Fibroblast of lung (primary cell): ENCODE measurements at places on chromosomes 2 and 18. TPM values are rescaled to one million over a fixed set of nuclear protein-coding genes. Genes with fewer than 3 reads are reported as not detected.

GRCh38 chr2:187986390-187987105 is 305.1 kb upstream of the GULP1 start:
- peak; percentile 6 for DNase-seq

DNA sequence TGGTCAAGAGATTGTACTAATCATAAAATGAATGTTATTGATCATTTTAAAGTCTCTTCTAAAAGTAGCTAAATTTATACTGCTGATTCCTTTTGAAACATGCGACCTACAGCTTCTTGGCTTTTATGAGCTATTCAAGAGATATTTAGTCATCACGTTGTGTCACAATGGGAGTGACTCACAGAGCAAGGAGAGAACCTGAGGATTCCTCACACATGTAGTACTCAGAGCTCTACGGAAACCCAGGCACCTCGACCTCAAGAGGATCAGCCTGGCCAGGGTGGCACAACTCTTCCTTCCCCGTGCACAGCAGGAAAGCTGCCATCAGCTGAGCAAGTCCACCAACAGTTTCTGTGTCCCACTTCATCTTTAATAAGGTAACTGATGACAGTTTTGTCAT is at the start of gene DHRS9:
TSS of gene DHRS9 (plus strand) at position 223 of the 400 bp plus-strand sequence. CDS start 12,019 bp downstream, outside the sequence.
- DNase-seq = peak; percentile 22

- DNase-seq = no peak
Measured at GRCh38 chr18:69789794-69790193, 157.9 kb downstream of the CD226 start.

GRCh38 chr2:200592406-200593075 is 6.7 kb downstream of the AOX1 start:
- DNase-seq = peak; percentile 42

DNA sequence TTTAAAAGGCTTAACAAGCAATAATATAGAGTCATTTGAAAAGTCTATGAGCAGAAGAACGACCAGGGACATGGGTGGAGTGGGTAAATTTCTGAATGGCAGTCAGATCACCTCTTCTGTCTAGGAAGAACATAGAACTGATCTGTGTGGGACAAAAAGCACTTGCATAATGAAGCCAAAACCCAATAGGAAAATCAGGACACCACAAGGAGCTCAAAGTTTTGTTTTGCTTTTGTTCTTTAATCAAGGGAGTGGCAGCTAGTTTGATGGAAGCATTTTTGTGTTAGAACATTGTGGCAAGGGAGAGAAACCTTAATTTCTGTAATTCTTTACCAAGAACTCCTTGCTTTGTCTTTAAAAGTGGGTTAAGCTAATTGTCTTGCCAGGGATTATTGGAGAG is 240.2 kb upstream of the TANK start:
- no peak for DNase-seq

POTEI gene
- total RNA-seq = not detected in 2 replicates

DNA sequence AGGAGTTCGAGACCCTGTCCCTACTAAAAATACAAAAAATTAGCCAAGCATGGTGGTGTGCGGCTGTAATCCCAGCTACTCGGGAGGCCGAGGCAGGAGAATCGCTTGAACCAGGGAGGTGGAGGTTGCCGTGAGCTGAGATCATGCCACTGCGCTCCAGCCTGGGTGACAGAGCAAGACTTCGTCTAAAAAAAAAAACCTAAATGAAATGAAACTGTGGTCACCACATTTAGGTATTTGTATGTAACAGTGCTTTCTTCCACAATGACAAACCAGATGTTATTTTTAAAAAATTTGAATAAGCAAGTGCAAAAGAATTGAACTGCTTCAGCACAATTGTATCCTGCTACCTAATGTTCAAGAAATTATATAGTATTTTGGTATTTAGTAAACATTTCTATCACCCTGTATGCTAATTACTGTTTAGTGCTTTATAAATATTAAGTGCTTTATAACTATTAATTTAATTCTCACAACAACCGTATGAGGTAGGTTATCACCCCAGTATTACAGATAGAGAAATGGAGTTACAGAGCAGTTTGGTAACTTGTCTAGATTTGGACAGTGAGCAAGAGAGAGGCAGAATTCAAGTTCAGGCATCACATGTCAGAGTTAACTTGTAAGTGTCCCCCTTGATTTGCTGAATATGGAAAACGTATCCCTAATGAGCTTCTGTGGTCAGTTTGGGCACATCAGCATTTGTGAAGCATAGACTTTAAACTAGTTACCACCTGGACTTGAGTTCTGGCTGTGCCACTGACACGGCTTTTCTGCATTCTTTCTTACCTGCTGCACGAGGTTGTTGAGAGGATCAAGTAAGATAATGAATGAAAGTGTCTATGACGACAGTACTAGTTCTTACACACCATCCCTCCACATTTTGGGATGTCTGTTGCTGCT is 14.4 kb downstream of the PHLPP1 start:
- no peak for DNase-seq

DNA sequence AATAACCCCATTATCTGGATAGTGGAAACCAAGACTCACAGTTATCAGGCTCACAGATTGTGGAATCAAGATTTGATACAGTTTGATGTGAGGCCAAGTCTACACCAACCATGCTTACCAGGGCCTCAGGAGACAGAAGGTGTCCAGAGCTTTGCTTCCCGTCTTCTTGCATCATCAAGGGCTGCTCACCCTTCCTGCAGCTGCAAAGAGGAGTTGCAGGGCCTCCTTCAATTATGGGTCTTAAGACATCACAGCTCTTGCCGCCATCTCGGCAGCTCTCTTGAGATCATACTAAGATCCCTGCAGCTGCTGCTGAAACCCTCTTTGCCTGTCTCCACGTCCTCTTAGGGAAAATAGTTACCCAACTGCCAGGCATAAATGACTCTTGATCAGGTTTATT is 176.0 kb downstream of the MGAT5 start:
- no peak for DNase-seq

- no peak for DNase-seq
Measured at GRCh38 chr2:10984418-10985135, 72.8 kb downstream of the KCNF1 start.

DNA sequence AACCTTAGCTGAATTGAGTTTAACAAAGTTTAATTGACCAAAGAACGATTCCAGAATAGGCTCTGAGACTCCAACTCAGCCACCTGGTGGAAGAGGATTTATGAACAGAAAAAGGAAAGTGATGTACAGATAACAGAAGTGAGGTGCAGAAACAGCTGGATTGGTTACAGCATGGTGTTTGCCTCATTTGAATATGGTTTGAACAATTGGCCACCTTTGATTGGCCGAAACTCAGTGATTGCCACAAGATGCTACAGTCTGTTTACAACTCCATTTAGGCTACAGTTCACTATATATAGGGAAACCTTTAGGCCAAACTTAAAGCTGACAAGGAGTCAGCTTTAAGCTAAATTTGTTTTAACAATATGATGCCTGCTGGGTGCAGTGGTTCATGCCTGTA is 28.1 kb upstream of the SLC35G4 start:
- no peak for DNase-seq

- DNase-seq = no peak
Measured at GRCh38 chr18:65352186-65352585, 398.6 kb upstream of the CDH7 start.

ANKRD30BL gene
- total RNA-seq = not detected in 2 replicates

MEP1B gene
- total RNA-seq = under 0.01 TPM in 2 replicates

DNA sequence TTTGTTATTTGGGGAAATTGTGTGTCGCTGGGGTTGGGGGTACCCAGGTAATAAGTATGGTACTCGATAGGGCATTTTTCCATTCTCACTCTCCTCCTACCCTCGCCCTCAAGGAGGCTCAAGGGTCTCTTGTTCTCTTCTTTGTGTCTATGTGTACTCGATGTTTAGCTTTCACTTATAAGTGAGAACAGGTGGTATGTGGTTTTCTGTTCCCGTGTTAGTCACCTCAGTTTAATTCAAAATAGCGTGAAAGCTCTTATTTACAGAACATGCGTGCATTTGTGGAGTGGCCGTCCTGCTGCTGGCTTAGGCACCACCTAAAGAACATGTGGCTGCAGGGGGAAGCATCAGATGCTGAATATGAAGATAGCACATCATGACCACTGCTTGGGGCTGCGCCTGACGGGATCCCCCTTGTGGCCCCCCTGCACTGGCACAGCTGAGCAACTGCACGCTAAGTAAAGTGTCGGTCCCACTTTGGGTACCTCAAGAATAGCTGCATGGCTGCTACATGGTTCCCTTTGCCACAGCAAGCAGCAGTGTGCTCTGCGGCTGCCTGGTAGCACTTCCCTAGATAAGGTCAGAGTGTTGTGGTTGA is 569.0 kb downstream of the DCDC2C start:
- DNase-seq = no peak

GAREM1 gene
- 1.5 TPM in 2 replicates for total RNA-seq

- no peak for DNase-seq
Measured at GRCh38 chr18:366466-367061, 98.7 kb upstream of the THOC1 start.

MARCHF4 gene
- 0.26 and 1.3 TPM in 2 replicates for total RNA-seq

DNA sequence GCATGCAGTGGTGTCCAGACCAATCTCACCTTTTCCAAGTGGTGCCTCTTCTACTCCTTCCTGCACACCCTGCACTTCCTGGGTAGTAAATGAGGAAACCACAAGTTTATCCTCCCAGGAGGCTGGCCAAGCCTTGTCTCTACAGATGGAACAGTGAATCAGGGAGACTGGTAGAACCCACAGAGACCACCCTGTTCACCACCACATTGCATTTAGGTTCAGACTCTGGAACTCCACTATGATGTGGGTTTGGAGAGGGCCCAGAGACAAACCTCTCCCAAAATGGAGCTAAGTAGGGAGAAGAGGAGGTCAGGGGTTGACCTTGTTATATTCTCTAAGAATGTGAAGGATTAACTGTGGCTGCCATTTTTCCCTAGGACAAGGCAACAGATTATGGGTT is 102.8 kb upstream of the FZD7 start:
- DNase-seq = peak; percentile 43

GRCh38 chr2:48883661-48884060 is 128.1 kb upstream of the LHCGR start:
- peak; percentile 69 for DNase-seq

DNA sequence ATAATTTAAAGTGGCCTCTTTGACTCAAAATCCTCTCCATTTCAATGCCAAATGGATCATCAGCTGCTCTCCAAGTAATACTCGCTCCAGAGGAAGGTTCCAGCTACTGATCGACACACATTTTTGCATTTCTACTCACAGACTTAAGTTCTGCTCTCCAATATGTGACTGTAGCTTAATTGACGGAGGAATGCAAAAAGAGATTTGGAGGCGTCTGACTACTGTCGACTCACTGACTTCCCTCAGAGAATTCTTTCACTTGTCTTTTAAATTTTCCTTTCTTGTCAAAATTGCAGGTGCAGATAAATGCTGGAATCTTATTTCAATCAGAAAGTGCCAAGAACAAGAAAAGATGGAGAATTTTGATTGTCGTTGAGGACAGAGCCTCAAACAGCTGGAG is 84.1 kb upstream of the PAPOLG start:
- no peak for DNase-seq

DNA sequence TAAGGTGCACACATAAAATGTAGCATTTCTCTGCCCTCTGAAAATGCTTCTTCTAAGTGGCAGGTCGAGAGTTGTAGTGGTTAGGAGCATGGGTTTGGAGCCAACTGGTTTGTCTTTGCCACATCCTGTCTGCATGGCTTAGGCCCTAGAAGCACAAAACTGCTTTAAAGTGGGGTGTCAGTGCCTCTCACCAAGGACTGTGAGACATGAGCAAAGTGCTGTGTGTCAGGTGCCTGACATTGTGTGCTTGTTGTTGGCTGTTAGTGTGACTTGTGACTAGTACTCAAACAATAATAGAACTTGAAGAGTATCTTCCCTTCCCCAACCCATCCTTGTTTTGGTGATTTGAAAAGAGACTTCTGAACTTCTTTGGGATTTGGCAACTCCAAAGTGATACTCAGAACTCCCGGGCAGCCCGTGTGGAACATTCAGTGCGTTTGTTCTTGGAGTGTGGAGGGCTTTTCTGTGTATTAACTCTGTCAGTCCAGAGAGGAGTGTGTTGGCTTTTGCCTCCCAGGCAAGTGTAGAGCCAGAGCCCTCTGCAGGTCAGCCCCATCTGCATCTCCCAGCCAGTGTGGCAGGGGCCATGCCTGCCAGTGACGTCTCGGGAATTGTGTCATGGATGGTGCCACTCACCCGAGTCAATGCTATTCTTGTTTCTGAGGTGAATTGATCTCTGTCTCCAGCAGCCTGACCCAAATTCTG is 5.0 kb downstream of the MGAT5 start:
- no peak for DNase-seq

DNA sequence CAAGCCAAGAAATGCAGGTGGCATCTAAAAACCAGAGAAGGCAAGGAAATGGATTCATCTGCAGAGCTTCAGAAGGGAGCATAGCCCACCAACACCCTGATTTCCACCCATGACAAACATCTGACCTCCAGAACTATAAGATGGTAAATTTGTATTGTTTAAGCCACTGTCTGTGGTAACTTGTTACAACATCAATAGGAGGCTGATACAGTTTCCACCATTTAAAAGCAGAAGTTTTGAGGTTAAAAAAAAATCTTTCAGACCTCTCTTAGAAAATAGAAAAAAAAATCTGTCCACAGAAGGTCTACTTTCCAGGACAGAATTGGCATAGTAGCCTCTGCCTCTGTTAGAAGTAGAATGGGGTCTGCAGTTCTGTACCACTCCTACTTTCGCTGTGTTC is 37.2 kb downstream of the SLC40A1 start:
- no peak for DNase-seq

DNA sequence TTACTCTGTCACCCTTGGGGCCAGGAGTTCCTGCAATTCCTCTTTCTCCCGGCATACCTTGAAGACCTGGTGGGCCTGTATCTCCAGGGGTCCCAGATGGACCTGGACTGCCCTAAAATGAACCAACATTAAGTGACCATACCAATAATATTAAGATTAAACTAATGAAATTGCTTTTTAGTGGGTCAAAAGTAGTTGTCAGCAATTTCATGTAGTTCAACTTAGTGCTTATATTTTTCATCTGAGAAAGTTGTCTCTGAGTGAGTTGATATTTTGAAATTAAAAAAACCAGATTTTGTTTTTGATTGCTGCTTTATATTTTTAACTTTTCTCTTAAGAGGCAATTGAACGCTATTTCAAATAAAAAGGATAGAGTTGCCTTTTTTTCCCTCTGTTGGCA is 83.1 kb downstream of the COL3A1 start:
- DNase-seq = no peak

SNTG2 gene
- not detected in 2 replicates for total RNA-seq

GATA6 gene
- total RNA-seq = 6.3 and 10.0 TPM in 2 replicates

DNA sequence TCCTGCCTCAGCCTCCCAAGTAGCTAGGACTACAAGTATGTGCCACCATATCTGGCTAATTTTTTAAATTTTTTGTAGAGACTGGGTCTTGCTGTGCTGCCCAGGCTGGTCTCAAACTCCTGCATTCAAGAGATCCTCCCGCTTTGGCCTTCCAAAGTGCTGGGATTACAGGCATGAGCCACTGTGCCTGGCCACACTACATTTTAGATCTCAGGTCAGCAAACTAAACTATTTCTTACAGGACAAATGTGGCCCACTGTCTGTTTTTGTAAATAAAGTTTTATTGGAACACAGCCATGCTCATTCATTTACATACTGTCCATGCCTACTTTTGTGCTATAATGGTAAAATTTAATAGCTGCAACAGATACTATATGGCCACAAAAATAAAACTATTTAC is 17.8 kb downstream of the INO80D start:
- DNase-seq = no peak

- DNase-seq = no peak
Measured at GRCh38 chr2:195534971-195535370, 122.1 kb upstream of the SLC39A10 start.

VWA3B gene
- total RNA-seq = 0.17 and 0.26 TPM in 2 replicates
